Upper lobe of right lung (tissue), 1 donor: ENCODE measurements at places on chromosomes 2 and 18. TPM values are rescaled to one million over a fixed set of nuclear protein-coding genes. Genes with fewer than 3 reads are reported as not detected.

GRCh38 chr2:10916953-10917352 lies 5.2 kb downstream of the KCNF1 start:
- no peak for DNase-seq
- H3K36me3 ChIP-seq, result no peaks in the 10 kb centered on the region
- no peaks in the 10 kb centered on the region for H3K4me1 ChIP-seq
- no peak overlapping the region for H3K27ac ChIP-seq

The GPR45 gene
- total RNA-seq, result not detected

- H3K4me1 ChIP-seq, result no peaks in the 10 kb centered on the region
- H3K36me3 ChIP-seq, result no peaks in the 10 kb centered on the region
- H3K4me3 ChIP-seq, result no peak overlapping the region
- DNase-seq, result no peak
These were observed 70.3 kb downstream of the VAPA start for GRCh38 chr18:9984080-9984479.

DNA sequence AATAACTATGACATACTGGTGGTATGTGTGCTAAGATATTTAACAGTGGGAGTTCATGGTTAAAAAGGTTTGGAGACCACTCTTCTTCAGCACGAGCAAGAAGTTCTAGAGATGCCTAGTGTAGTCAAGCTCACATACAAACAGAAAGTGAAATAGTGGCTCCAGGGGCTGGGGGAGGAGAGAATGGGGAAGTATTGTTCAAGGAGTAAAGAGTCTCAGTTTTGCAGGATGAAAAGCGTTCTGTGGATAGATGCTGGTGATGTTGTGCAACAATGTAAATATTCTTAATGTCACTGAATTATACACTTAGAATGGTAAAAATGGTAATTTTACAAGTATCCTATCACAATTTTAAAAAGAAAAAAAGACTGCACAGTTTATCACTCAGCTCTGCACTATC lies 29.0 kb upstream of the EPAS1 start:
- H3K4me3 ChIP-seq, result no peak overlapping the region
- no peak for DNase-seq
- no peak overlapping the region for H3K27ac ChIP-seq
- no peaks in the 10 kb centered on the region for H3K36me3 ChIP-seq
- H3K4me1 ChIP-seq, result peaks cover 6% of the 10 kb centered on the region
- H3K27me3 ChIP-seq, result no peaks in the 10 kb centered on the region

DNA sequence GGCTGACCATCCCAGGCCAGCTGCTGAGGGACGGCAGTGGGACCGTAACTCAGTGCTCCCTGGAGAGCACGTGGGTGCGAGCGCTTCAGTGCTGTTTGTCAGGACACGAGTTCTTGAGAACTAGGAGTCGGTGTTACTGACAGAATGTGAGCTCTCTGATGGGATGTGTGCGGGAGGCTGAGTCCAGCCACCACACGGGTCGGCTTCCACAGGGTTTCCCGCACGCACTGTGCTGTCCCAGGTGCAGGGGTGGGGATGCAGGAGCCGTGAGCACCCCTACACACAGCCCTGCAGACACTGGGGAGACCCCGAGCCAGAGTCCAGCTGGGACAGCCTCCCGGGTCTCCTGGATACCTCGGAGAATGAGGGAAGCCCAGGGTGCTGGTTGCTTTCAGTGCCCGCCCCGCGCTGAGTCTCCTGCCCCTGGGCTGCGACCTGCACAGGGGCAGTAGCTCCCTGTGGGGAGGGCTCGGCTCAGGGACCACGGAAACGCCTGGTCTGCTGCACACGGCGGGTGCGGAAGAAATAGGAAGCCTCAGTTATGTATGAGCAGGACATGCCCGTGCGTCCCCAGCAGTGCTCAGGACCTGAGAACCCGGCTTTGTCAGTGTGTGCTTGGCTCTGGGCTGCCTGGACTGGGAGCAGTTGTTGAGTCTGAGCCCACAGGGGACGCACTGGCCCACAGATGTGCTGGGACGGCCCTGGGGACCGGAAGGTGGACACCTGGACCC lies 71.2 kb downstream of the KCNG2 start:
- H3K27me3 ChIP-seq, result peaks cover 13% of the 10 kb centered on the region
- H3K4me1 ChIP-seq, result no peaks in the 10 kb centered on the region
- no peak overlapping the region for H3K4me3 ChIP-seq
- no peaks in the 10 kb centered on the region for H3K36me3 ChIP-seq
- H3K27ac ChIP-seq, result no peak overlapping the region

GRCh38 chr18:69948919-69949537 lies 1.4 kb upstream of the CD226 start:
- no peak for DNase-seq
- peaks cover 11% of the 10 kb centered on the region for H3K4me1 ChIP-seq
- no peaks in the 10 kb centered on the region for H3K36me3 ChIP-seq
- H3K4me3 ChIP-seq, result no peak overlapping the region
- no peaks in the 10 kb centered on the region for H3K27me3 ChIP-seq

The GALNT13 gene
- 5.8 TPM for total RNA-seq

GRCh38 chr2:160169988-160170387 lies 30.1 kb downstream of the ITGB6 start:
- peaks cover 4% of the 10 kb centered on the region for H3K4me1 ChIP-seq
- H3K36me3 ChIP-seq, result no peaks in the 10 kb centered on the region
- no peak overlapping the region for H3K4me3 ChIP-seq
- no peaks in the 10 kb centered on the region for H3K27me3 ChIP-seq
